Nephron progenitor cell (in vitro differentiated cells): ENCODE measurements at places on chromosomes 7 and 10.

DNA sequence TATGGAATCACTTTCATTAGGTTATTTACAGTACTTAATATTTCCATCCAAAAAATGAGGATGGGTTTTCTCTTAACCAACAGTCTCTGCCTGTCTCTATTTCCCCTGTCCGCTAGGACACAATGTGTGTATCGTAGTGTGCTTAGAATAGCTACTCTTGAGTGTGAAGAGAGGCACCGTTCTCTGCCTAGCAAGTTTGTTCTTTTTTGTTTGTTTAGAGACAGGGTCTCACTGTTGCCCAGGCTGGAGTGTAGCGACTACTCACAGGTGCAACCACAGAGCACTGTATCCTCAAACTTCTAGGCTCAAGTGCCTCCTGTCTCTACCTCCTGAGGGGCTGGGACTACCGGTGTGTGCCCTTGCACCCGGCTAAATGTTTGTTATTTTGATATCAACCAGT is 121.9 kb downstream of the ANK3 start:
- no peak for DNase-seq

DNA sequence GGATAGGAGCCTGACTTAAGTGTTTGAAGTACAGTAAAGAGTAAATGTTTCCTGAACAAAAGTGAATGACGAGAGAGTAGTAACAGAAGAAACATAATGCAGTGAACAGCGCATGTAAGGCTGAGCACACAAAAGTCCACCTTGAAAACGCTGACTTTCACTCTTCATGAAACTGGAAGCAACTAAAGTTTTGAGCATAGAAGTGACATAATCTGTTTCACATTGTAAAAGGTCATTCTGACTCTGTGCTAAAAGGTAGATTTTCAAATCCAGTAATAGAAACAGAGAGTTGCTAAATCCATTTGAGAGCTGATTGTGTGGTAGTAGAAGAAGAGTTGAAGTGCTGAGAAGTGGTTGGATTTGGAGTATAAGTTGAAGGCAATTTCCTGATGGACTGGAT is 1037.0 kb downstream of the CNTNAP2 start:
- no peak for DNase-seq

GRCh38 chr10:30974773-30975415 is 56.8 kb downstream of the ZNF438 start:
- no peak for DNase-seq

GRCh38 chr7:151894111-151895007 is 17.4 kb upstream of the PRKAG2 start:
- DNase-seq: no peak

DNA sequence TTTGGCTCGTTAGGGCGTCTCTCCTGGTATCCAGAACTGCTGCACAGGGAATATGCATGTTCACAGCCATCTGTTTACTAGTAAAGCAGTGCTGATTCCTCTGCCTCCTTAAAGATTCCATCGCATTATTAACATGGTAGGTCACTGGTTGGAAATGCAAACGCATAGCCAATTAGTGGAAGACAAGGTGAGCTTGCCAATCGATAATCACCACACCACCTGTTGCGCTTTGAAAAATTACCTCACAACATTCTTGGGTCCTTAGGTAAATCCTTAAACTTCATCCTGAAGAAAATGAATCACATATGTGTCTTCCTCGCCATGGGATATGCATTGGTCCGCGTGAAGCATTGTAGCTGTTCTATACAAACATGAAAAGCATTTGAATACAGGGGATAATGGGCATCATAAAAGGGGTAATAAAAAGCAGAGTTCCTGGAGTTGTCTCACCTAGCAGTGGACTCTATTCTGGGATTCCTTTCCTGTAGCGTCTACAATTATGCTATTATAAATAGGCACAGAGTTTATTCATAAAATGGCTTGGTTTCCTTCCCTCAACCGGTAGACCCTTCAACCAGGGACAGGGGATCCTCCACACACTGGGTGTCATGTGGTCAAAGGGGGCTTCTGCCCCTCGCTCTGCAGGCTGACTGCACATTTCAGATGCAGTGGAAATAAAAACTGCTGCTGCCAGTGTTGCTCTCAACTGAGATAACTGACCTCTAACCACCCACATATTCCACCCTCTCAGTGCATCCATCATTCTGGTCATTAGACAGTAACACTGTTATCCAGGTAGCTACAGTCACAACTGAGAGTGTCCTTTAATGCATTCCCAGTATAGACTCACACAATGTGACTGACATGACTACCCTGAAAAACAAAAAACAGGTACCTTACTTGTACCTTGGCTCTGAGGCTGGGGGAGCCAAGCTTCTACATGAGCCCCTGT is 389.2 kb upstream of the NFE2L3 start:
- DNase-seq: no peak

GRCh38 chr7:157274991-157275427 is 61.8 kb upstream of the DNAJB6 start:
- no peak for DNase-seq

GRCh38 chr7:80644054-80644453 is 5.6 kb downstream of the CD36 start:
- no peak for DNase-seq

DNA sequence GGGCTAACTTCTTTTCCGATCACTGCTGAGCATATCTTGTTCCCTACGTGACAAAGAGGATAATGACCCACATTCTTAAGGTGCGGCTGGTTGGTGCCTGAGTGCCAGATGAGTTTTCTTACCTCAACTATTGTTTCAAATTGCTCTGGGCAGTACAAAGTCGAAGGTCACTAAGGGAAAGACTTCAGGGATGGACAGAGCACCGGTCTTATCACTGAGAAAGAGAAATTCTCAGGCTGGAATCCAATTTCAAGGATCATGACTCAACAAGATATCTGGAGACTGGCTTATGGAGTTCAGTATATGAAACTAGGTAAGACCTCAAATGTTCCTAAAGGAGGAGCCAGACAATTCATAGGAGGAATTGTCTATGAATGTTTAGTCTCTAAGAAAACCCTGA is 780.3 kb downstream of the SUGCT start:
- DNase-seq: no peak

DNA sequence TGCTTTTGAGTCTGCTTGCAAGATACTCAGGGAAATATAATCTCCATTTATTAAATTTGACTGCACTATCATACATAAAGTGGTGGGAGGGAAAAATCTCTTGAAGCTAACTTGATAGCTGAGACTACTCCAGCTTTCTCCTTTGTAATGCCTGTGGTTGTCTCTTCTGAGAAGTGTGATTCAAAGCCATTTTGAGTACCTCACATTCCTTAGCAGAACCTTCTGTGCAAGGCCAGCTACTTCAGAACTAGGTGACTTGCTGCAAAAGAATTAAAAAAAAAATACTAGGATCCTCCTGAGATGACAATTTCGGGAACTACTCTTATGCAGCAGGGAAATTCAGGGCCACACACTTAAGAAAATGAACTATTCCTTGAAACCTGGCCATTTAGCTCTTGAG is 294.8 kb downstream of the MDFIC start:
- DNase-seq: no peak

GRCh38 chr7:32921896-32922295 is 30.3 kb upstream of the KBTBD2 start:
- DNase-seq: no peak

DNA sequence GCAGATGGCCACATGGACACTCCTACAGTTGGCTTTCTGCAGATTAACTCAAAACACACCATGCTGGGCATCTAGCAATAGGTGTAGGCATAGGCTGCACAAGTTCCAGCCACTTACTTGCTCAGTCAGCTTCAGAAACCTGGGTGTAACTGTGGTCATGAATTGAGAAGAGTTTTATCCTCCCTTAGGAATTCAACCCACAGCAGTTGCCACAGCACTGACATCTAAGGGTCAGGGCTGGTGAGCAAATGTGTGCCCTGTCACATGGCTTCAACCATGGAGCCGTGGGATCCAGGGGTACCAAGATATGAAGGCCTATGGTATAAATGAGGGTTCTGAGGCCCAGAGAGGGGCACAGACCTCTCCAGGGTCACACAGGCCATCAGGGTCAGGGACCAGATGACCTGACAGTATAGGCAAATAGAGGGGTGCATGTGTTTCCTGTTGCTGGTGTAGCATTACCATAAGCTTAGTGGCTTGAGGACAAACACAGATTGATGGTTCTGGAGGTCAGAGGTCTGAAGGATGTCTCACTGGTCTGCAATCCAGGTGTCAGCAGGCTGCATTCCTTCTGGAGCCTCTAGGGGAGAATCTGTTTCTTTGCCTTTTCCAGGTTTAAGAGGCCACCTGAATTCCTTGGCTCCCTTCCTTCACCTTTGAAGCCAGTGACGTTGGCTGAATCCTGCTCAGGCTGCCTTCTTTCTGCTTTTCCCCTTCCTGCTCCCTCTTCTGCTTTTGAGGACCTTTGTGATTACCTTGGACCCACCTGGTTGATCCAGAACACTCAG is 24.1 kb downstream of the MINDY4 start:
- peak; percentile 36 for DNase-seq

- no peak for DNase-seq
Measured at GRCh38 chr7:127905491-127906330, 125.5 kb downstream of the LRRC4 start.

DNA sequence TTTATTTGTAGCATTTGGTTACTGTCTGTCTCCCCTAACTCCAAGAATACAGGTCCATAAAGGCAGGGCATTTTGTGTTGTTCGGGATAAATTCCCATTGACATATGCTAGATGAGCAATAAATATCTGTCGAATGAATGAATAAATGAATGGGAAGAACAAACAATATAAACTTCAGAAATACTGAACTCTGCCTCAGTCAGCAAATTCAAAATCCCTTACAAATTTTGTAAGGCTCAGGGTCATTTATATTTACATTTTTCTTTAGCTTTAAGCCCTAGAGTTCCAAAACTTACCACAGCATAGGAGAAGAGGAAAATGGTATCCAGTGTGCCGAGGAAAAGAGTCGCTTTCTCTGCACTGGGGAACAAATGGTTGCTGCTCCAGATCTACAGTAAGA is 29.0 kb downstream of the SLC37A3 start:
- DNase-seq: no peak

GRCh38 chr7:107563081-107563774 is 492 bp downstream of the COG5 start:
- no peak for DNase-seq

DNA sequence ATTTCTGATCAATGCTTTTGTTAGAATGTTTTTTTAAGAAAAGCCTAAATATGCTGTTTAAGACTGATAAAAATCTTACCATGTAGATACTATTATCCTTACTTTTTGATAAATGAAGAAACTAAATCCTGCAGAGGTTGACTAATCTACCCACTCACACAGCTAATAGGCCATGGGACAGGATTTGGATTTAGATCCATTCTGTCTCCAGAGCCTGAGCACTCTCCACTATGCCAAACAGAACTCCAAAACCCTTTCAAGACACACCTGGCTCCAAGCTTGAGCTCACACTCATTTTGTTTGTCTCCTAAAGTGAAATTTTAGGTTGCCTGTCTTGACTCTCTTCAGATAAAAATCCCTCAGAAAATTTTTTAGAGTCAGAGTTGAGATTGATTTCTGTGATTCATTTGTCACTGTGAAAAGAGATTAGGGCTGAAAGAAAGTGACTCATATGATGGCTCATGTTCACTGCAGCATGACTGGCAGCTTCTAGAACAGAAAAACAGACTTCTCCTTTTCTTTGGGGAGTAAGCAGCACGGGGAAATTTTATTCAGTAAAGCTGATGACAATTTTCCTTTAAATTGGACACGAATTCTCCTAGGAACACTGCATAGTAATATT is 132.3 kb upstream of the POT1 start:
- DNase-seq: no peak

DNA sequence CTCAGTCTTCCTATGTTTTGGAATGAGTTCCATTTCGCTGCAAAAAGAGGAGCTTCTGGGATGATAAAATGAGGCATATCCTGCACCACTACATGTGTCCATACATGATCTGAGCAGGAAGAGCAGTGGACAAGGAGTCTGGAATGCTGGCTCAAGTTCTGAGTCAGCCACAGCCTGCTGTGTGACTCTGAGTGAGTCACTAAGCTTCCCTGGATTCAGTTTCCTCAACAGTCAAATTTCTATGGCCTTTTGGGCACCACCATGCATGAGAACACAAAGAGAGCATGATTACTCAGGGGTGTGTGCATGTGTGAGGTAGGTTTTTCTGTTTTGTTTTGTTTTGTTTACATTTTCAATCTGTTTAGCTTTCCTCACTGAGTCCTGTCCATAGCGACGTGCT is 254.6 kb downstream of the ANKRD30A start:
- DNase-seq: no peak

- DNase-seq: no peak
Measured at GRCh38 chr7:323410-323809, 33.4 kb downstream of the FOXL3 start.

- DNase-seq: peak; percentile 22
Measured at GRCh38 chr10:29841724-29842649, 207.2 kb upstream of the SVIL start.

- no peak for DNase-seq
Measured at GRCh38 chr10:78616125-78616695, 452.6 kb upstream of the ZMIZ1 start.

GRCh38 chr7:149238051-149238450 is 1.4 kb upstream of the ZNF212 start:
- no peak for DNase-seq

DNA sequence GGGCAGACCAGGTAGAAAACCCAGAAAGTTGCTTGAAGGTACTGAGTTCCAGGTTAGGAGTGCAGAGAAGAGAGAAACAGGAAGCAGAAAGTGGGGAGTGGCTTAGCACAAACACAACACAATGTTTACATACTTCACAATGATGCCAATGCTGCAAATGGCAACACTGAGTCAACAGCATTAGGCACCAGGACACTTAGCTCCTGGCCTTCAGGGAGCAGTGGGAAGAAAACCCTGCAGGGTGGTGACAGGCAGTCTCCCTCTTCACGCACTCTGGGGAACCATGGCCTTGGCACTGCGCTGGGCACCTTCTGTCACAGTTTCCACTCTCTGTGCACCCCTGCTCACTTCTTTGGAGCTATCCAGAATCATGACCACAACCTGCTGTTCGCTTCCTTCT is 7.3 kb downstream of the ICA1 start:
- no peak for DNase-seq

- no peak for DNase-seq
Measured at GRCh38 chr7:52838981-52839411, 196.4 kb upstream of the POM121L12 start.

- no peak for DNase-seq
Measured at GRCh38 chr10:57983281-57983791, 284.4 kb downstream of the IPMK start.

DNA sequence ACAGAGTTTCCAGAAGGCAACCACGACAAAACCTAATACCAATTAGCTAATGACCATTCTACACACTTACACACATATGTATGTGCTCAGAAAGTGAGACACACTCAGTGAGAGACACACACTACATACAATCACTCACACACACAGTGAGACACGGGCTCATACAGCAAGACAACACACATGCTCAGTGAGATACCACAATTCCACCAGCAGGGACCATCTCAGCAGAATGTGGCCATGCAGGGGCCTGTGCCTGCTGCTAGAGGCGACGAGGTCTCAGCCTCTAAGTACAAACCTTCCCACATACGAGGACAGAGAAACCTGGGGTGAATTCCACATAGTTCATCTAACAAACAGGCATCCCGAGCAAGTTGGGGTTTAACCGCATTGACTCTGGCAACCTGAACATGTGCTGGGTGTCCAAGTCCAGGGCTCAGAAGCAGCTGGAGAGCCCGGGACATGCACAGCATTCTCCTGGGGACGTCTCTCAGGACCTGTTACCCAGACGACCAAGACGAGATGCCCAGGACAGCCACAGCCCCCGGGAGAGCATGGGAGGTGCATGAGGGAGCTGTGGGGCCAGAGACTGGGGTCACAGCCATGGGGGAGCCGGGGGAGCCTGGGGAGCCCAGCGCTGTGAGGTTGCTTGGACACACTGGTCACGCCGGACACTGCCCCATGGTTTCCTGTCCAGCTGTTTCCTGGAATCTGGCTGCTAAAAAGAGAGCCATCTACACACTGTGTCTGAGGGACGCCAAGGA is 523.6 kb downstream of the PTPRN2 start:
- no peak for DNase-seq

- DNase-seq: no peak
Measured at GRCh38 chr10:73881221-73881919, 7.0 kb upstream of the CAMK2G start.
